ENCODE measurements at places on chromosomes 2 and 18. TPM values are rescaled to one million over a fixed set of nuclear protein-coding genes. Genes with fewer than 3 reads are reported as not detected.

Gene ANKRD62
- not detected for polyA plus RNA-seq

Gene MAPK4
- 28.3 TPM for polyA plus RNA-seq

Gene DSG1
- polyA plus RNA-seq: 0.05 TPM

Gene CBLN2
- 12.4 TPM for polyA plus RNA-seq

Gene ALKAL2
- polyA plus RNA-seq: not detected

Gene TNFAIP6
- 0.85 TPM for polyA plus RNA-seq

Gene DOK6
- polyA plus RNA-seq: 1.6 TPM

Gene PAPOLG
- polyA plus RNA-seq: 5.0 TPM

Gene DCDC2C
- polyA plus RNA-seq: not detected

Gene LDLRAD4
- 20.2 TPM for polyA plus RNA-seq

Gene MDH1B
- 3.3 TPM for polyA plus RNA-seq

Gene MARCO
- polyA plus RNA-seq: 1.8 TPM

Gene EML6
- polyA plus RNA-seq: 0.58 TPM

Gene DNER
- 392 TPM for polyA plus RNA-seq

Gene DHRS9
- polyA plus RNA-seq: 0.44 TPM

Gene CD207
- polyA plus RNA-seq: 0.39 TPM

Gene ALLC
- polyA plus RNA-seq: not detected

Gene ARPC2
- polyA plus RNA-seq: 169 TPM

Gene EFR3B
- 23.8 TPM for polyA plus RNA-seq

Gene GAL3ST2
- not detected for polyA plus RNA-seq

Gene FRZB
- polyA plus RNA-seq: 8.5 TPM

Gene CASP8
- 0.83 TPM for polyA plus RNA-seq

Gene SEPTIN10
- polyA plus RNA-seq: 19.4 TPM

Gene TCF23
- polyA plus RNA-seq: not detected

Gene CCL20
- not detected for polyA plus RNA-seq

Gene CCDC74B
- polyA plus RNA-seq: 32.4 TPM

Gene KIAA2012
- 0.42 TPM for polyA plus RNA-seq

Gene CPLX4
- not detected for polyA plus RNA-seq

Gene CLEC4F
- not detected for polyA plus RNA-seq

Gene SPC25
- polyA plus RNA-seq: 22.3 TPM

Gene LONRF2
- 5.4 TPM for polyA plus RNA-seq

Gene ADCYAP1
- 29.7 TPM for polyA plus RNA-seq

Gene REG1B
- not detected for polyA plus RNA-seq

Gene NYAP2
- 0.20 TPM for polyA plus RNA-seq

Gene HOXD9
- polyA plus RNA-seq: 8.9 TPM

Gene KCNK3
- 6.8 TPM for polyA plus RNA-seq

Gene TTR
- polyA plus RNA-seq: 2.4 TPM

Gene CNDP1
- polyA plus RNA-seq: 90.4 TPM

Gene MPP4
- not detected for polyA plus RNA-seq

Gene GALNT3
- 5.3 TPM for polyA plus RNA-seq

Gene IL36A
- polyA plus RNA-seq: not detected

Gene RMND5A
- 22.5 TPM for polyA plus RNA-seq

Gene ZNF521
- polyA plus RNA-seq: 2.1 TPM

Gene CHST9
- 0.20 TPM for polyA plus RNA-seq

Gene SCYGR4
- not detected for polyA plus RNA-seq

Gene VIL1
- polyA plus RNA-seq: not detected

Gene METTL21A
- 18.7 TPM for polyA plus RNA-seq

Gene NMS
- not detected for polyA plus RNA-seq

Gene NETO1
- polyA plus RNA-seq: 2.6 TPM

Gene CPS1
- 1.5 TPM for polyA plus RNA-seq

Gene CENPA
- polyA plus RNA-seq: 15.8 TPM

Gene ACOXL
- 2.0 TPM for polyA plus RNA-seq

Gene G6PC2
- not detected for polyA plus RNA-seq

Gene COLEC12
- polyA plus RNA-seq: 3.9 TPM

Gene RBKS
- 2.1 TPM for polyA plus RNA-seq

Gene NEU2
- polyA plus RNA-seq: not detected

Gene FAP
- 0.32 TPM for polyA plus RNA-seq
